Fibroblast of villous mesenchyme (primary cell): ENCODE measurements at places on chromosomes 1 and 21.

- peak; percentile 93 for DNase-seq
Measured at GRCh38 chr21:38984982-38985567, 179.3 kb downstream of the ETS2 start.

- DNase-seq: peak; percentile 74
Measured at GRCh38 chr1:107991371-107992066, 26.5 kb upstream of the VAV3 start.

GRCh38 chr1:92404661-92405060 is 82.1 kb downstream of the GFI1 start:
- peak; percentile 19 for DNase-seq

GRCh38 chr1:232318143-232318542 is 311.8 kb downstream of the SIPA1L2 start:
- no peak for DNase-seq

- no peak for DNase-seq
Measured at GRCh38 chr1:11150326-11150725, 38.8 kb upstream of the ANGPTL7 start.

- DNase-seq: no peak
Measured at GRCh38 chr1:246383791-246384190, 123.3 kb downstream of the SMYD3 start.

GRCh38 chr1:245972476-245972875 is 534.6 kb downstream of the SMYD3 start:
- DNase-seq: no peak

DNA sequence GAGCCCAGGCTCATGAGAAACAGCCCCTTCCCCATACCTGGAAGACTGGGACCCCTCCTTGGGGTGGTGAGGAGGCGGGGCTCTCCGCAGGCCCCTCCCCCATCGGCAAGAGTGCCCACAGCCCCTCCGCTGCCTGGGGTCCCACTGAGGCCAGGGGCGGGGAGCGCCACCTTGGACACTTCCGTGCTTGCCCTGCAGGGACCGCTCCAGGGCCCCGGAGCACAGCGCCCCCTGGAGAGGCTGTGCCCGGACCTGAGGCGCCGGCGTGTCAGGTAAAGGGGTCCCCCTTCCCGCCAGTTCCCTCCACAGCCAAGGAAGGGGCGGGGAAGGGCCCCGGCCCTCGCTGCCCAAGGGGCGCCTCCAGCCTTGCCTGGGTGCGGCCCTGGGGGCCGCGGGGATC is 21.5 kb downstream of the INAVA start:
- no peak for DNase-seq

DNA sequence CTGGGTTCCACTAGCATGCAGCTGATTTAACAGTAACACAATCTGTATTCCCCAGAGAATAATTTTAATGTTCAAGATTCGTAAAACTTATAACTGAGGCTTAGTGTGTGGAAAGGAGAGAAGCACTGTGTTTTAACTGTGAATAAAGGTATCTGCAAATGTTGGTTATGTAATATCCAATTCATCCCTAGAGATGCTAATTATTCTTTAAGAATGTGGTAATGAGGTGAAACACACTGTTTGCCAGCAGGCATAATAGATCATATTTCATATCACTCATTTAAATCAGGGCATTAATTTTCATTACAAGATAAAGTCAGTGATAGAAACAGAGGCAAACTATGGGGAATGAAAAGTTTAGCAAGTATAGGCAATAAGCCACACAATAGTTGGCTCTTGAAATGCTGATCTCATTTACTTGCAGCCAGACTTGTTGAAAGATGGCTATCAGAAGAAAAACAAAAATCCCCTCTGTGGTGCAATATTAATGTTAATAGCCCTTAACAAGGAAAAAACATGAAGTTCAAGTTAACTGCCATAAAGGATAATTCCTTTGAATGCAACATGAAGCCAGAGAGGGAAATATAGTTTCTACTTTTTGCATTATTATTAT is 33.4 kb downstream of the HMCN1 start:
- DNase-seq: no peak
